ENCODE measurements at places on chromosomes 11 and 22.

DNA sequence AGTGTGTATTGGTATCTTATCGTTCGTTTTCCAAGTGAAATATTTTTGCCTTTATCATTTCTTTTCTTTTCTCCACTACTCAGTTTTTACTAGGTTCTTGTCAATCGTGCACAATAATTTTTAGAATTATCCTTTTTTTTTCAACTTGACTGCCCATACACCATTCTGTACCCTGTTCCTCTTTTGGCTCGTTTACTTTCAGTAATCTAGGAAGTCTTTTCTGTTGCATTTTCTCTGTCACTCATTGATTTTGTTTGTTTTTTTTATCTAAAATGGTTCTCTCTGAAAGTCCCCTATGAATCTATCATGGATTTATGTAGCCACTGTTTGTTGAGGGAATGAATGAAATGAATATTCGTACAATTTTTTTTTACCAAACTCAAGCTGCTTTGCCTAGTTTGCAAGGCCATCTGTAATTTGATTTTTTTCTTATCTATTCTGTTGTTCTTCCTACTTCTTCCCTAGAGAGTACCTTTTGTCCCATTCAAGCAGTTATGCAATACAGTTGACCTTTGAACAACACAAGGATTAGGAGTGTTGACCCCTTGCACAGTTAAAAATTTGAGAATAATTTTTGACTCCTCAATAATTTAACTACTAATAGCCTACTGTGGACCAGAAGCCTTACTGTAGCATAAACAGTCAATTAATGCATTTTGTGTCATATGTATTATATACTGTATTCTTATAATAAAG is 166.3 kb downstream of the TMEM135 start:
- DNase-seq = no peak

DNA sequence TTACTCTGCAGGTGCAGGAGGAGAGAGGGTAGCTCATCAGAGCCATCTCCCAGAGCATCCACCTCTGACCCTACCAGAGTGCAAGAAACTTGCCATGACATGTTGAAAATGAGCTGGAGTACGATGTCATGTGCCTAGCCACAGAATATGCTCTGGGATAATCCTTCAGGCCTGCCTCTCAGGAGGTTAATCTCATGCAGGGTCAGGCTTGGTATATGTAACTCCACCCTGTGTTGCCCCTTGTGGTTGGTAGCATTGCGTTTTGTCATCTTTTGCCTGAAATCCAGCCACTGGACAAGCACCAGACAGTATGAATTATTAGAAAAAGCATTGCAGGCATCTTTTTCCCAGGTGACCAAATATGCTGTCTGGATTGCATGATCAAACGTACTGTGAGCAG is 36.2 kb downstream of the CNTF start:
- no peak for DNase-seq

GRCh38 chr11:114796954-114797721 is 118.8 kb downstream of the NXPE2 start:
- DNase-seq = no peak

GRCh38 chr22:36938028-36938425 is 24.6 kb downstream of the CSF2RB start:
- DNase-seq = no peak

DNA sequence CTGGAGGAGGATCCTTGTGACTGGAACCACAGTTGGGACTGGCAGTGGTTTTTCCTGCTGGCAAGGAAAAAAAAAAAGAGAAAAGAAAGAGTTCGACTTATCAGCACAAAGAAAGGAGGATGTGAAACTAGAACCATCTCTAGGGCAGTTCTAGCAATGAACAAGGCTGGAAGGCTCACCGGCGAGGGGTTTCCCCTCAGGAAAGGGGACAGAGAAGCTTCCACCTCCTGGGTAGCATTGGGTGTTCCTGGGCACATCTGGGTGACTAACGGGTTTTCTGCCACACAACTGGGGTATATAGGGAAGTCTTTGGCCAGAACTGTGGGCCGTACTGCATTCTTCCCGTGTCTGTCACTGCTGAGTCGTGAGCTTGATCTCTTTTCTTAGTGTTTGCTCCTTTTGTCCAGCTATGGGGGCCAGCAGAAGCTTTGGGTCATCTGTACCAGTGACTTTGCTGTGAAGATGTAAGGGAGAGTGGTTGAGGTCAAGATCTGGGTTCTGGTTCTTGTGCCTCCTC is 109.4 kb upstream of the OR4B1 start:
- no peak for DNase-seq

DNA sequence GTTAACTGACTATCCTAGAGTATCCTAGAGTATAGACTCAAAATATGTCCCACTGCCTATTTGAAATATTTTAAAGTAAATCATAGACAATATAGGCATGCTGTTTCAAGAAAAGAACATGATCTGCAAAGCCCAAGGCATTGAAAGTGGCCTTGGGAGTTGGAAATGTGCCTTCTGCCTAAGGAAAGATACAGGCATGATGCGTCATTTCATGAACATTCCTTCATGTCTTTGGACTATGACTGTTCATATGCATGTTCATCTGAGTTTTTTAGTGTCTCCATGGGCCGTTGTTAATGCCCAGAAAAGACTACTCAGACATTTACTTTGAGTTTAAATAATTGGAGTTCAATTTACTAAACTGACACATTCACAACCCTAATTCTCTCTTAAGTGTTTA is 69.7 kb upstream of the PRDM11 start:
- no peak for DNase-seq

GRCh38 chr11:60939855-60940254 is 12.1 kb downstream of the SLC15A3 start:
- no peak for DNase-seq

GRCh38 chr11:64340671-64341335 is 799 bp downstream of the CCDC88B start:
- peak; percentile 70 for DNase-seq

GRCh38 chr22:23098230-23098705 is 27.9 kb downstream of the GNAZ start:
- DNase-seq = no peak

DNA sequence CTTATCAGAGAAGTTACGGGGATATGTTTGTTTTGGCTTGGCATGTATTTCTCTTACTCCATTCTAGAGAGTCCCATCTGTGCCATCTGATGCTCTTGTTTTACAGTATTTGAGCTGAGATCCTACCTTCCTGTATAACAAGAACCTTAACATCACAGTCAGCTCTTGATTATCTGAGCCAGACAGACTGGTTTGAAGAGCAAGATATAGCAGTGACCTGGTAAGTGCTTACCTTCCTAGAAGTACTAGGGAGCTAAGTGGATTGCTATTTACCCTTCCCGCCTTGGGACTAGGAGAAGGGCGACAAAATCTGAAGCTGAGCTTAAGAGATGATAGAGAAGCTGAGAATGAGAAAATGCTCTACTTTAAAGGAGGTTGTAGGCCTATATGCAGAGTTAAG is 235.3 kb downstream of the CSNK2A3 start:
- no peak for DNase-seq

DNA sequence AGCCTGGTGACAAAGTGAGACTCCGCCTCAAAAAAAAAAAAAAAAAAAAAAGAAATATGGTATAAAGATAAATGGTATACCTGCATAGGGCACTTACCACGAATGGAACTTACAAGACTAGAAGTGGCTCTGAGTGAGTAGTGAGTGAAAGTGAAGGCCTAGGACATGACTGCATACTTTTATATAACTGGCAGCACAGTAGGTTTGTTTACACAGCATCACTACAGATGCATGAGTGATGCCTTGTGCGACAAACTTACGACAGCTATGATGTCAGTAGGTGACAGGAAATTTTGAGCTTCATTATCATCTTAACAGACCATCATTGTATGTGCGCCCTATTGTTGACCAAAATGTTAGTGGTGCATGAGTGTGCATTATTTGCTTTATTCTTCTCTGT is 17.7 kb downstream of the XRCC6 start:
- no peak for DNase-seq

DNA sequence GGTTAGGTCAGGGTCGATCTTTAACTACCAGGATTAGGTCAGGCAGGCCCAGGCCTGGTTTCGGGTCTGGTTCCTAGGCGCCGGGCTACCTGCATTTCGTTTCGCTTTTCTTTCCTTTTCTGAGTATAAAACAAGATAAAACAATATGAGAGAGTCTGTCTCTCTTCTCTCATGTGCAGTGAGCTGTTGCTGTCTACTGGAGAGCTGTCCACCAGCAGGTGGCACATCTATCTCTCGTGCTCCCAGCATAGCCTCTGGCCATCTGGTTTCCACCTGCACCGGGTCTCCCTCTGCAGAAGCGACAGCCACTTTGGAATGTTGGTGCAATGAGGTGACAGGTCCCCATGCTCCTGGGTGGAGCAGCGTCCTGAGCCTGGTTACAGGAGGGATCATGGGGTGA is 27.6 kb downstream of the RIBC2 start:
- peak; percentile 67 for DNase-seq

GRCh38 chr11:47560426-47560825 is 5.0 kb upstream of the PTPMT1 start:
- DNase-seq = no peak

DNA sequence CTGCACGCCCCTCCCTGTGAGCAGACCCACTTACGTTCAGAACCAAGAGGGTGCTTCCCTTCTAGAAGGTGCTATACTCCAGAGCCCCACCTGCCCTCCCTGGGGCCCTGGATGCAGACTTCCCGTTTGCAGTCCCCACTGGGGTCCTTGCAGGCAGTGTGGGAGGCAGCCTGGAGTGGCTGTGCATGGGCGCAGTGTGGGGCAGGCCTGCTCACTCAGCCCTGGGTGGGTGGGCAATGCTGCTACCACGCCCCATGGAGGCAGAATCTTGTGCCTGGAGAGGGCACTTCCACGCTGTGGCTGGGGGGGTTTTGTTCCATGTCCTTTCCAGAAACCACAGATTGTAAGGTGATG is 116.2 kb downstream of the KCNQ1OT1 start:
- peak; percentile 3 for DNase-seq

DNA sequence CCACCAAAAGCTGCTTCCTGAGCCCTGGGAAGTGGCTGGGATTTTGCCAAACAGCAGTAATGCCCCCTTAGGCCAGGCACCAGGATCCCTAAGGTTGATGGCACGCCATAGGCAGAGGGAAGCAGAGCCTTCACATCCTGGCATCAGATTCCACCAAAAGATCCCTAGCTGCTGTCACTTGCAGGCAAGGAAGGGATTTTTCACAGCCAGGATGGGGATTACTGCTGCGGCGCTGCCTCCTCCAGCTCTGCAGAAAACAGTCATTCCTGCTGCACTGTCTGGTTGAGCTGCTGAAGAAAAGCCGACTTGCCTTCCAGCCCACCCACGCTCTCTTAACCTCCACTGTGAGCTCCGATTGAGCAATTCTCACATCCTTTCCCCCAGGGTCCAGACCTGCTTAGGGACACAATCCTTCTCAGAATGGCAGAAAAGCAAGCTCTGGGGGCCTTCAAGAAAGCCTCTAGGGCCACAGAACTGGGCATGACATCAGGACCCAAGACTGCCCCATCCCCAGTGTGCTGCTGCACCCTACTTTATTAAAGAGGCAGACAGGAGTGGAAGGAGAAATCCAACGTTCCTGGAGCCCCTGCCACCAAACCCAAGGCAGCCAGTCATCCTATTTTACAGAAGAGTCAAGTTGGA is 19.9 kb downstream of the SYN3 start:
- no peak for DNase-seq

DNA sequence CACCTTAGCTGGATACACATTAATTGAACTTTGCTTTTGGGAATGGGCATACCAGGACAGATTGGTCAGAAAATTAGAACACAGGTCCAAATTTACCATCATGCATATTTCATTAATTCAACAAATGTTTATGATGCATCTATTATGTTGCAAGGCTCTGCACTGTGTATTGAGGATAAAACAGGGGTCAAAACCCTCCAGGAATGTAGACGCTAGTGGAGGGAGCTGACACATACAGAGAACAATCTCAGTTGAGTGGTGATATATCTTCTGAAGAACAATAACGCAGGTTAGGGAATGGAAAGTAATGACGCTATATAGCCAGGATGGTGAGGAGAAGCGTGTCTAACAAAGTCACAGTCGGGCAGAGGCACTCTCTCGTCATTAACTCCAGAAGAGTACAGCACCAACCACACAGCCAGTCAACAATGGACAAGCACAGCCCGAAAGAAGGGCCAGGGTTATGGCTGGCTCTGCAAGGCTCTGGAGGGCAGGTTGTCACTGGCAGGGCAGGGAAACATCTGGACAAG is 3.8 kb downstream of the FLI1 start:
- no peak for DNase-seq
